ENCODE measurements at places on chromosomes 13 and 19. TPM values are rescaled to one million over a fixed set of nuclear protein-coding genes. Genes with fewer than 3 reads are reported as not detected.
A peak's percentile ranks its signal among the peaks of the same experiment; 100 is the strongest.

GRCh38 chr19:31118287-31118955 lies 230.8 kb downstream of the TSHZ3 start:
- no peak for DNase-seq

DNA sequence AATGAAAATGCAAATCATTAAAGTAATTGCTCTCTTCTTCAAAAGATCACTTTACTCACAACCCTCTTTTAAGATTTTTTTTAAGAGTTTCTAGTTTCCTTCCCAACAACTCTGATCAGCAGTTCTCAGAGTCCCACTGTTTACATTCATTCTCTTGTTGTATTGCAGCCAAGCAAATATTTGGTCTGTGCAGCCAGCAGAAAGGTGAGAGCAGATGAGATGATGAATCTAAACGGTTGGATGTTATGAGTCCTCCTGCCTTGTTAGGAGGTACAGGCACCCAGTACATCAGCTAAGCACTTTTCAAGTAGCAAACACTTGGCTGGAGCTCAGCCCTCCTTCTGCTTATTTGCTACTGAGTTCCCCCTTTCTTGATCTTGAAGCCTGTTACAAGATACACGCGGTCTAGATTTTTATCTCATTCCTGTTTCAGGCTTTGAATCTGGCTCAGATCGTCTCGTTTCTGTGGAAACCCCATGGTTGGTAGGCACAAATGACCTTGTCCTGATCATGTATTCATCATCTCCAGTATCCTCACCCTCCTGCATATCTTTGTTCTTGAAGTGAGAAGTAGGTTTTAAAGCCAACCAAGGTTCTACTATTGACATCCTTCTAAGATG lies 300.7 kb downstream of the DCT start:
- DNase-seq: no peak

C19orf33 gene
- 1,318 TPM for total RNA-seq

GRCh38 chr19:49297403-49297802 lies 27.6 kb downstream of the SLC6A16 start:
- no peak for DNase-seq

LILRB3 gene
- not detected for total RNA-seq

- DNase-seq: no peak
Measured at GRCh38 chr13:32323912-32324311, 8.6 kb downstream of the BRCA2 start.

- no peak for DNase-seq
Measured at GRCh38 chr19:50602935-50603334, 34.7 kb upstream of the LRRC4B start.

ZNF468 gene
- total RNA-seq: 30.4 TPM

VSIG10L gene
- total RNA-seq: 35.1 TPM

ZNF611 gene
- 3.3 TPM for total RNA-seq

GRCh38 chr19:2575734-2576481 lies 100.0 kb downstream of the GADD45B start:
- DNase-seq: no peak

CD79A gene
- total RNA-seq: 0.81 TPM

FFAR3 gene
- not detected for total RNA-seq

DNA sequence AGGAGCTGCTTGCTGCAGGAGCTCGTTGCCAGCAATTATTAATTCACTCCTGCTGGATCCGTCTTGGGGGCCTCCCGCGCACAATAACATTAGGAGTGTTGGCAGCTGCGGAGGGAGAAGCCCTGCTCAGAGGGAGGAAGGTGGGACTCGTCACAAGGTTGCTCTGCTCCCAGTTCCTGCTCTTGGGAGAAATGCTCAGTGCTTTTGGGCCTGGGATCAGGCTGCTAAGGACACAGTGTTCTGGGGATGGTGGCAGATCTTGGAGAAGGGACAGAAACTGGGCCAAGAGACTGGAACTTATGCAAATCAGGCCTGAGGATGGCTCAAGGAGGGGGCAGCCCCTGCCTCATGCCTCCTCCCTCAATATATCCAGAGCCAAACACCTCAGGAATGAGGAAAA lies 78.9 kb upstream of the OLFM4 start:
- no peak for DNase-seq

DNA sequence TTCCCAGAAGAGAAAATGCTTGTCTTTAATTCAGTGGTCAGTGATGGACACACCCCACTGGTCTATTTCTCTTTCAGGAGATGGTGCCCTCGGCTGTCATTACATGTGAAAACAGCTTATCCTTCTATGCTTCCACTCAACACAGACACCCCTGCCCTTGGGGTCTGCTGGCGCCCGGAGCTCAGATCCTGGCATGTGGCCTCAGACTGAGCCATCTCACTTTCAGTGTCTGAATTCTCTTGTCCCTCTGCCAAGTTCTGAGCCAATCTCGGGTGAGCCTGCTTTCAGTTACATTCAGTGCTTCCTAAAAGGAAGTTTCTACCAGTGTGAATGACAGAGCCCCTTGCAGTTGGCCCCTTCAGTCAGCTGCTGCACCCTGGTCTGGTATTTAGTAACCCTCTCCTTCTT lies 293.6 kb downstream of the DNAJC15 start:
- no peak for DNase-seq

ZNF599 gene
- 6.7 TPM for total RNA-seq

DNA sequence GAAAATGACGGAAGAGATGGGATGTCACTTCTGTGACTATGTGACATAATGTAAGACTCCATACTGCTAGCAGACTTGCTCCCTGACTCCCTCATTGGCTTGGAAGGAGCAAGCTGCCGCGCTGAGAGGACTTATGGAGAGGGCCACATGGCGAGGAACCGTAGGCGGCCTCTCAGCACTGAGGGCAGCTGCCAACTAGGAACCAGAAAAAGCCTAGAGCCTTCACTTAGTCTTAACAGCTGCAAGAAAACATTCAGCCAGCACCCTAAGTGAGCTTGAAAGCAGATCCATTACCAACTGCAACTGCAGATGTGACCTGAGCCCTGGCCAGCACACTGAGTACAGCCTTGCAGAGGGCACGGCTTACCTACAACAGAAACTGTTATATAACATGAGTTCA lies 33.9 kb downstream of the USP12 start:
- DNase-seq: no peak

AP2A1 gene
- 131 TPM for total RNA-seq

- peak; percentile 61 for DNase-seq
Measured at GRCh38 chr19:29260477-29261317, 47.7 kb upstream of the UQCRFS1 start.

- no peak for DNase-seq
Measured at GRCh38 chr13:110236831-110237261, 70.1 kb downstream of the COL4A1 start.

DNA sequence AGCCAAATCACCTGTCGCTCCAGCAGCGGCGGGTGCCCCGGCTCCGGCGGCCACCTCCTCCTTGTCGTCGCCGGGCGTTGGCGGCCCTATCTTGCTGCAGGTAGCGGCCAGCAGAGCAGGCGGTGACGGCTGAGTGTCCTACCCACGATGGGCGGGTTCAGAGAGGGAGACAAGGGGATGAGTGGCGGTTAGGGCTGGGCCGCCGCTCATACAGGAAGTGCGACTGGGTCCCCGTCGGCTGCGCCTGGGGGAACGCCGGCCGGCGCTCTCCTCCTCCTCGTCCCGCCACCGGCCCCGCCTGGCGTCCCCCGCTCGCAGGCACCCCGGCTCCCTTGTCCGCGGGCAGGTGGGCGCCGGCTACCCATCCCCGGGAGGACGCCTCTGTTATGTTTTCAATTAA lies 1692.0 kb downstream of the SLITRK5 start:
- no peak for DNase-seq

IZUMO2 gene
- total RNA-seq: not detected

DNA sequence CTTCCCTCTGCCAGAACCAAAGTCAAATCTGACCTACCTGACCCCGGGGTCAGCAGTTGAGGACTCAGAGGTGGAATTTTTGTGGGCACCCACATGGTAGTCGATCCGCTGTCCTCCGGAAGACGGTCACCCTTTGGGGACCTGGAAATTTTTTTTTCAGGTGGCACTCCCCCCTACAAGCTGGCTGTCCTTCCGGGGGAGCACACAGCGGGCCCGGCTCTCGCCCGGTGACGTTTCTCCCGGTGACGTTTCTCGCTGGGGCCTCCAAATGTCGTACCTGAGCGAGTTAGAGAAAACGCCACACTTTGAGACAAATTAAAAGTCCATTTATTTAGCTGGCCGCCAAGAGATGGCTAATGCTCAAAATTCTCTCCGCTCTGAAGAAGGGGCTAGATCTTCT lies 48.8 kb downstream of the ZFP14 start:
- DNase-seq: no peak

DIAPH3 gene
- 8.1 TPM for total RNA-seq

GRCh38 chr13:18943273-18943672 lies 238.4 kb downstream of the TUBA3C start:
- no peak for DNase-seq

DNA sequence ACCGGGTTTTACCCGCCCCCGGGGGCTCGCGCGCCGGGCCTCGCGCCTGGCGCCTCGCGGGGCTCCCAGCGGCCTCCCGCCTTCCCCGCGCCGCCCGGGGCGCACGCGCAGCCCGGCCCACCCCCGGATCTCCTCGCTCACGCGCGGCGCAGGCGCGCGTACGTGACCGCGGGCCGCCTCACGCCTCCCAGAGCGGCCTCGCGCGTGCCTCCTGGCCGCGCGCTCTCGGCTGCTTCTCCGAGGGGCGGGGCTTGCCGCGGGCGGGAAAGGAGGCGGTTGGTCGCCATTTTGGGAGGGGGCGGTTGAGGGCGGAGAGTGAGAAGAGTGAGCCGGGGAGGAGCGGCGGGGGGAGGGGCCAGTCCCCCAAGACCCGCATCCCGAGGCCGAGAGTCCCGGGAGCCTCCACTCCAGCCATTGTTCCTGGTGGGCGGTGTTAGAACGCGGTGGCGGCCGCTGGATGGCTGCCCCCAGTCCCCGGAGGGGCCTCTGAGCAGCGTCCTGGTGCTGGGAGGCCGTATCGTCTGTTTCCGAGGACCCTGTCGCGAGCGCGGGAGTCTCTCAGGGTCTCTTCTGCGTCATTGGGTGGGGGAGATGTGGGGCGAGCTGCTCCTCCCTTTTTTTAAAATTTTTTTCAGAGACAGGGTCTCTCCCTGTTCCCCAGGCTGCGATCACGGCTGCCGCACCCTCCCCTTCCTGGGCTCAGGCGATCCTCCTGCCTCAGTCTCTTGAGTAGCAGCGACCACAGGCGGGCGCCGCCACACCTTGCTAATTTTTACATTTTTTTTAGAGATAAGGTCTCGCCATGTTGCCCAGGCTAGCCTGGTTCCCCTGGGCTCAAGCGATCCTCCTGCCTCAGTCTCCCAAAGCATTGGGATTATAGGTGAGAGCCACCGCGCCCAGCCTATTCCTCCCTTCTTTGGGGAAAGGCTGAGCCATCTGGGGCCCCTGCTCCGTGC lies at the start of gene ZNF541:
TSS of gene ZNF541 (minus strand) at position 78 of the 956 bp plus-strand sequence. CDS start 17,292 bp downstream, outside the sequence.
- no peak for DNase-seq

FOSB gene
- 253 TPM for total RNA-seq

GRCh38 chr19:19053508-19054314 lies 10.1 kb upstream of the SLC25A42 start:
- DNase-seq: peak; percentile 39

CALR3 gene
- total RNA-seq: 0.20 TPM

F10 gene
- total RNA-seq: 0.05 TPM

- no peak for DNase-seq
Measured at GRCh38 chr13:25587326-25587980, 215.7 kb downstream of the ATP8A2 start.

SPIB gene
- not detected for total RNA-seq

DNA sequence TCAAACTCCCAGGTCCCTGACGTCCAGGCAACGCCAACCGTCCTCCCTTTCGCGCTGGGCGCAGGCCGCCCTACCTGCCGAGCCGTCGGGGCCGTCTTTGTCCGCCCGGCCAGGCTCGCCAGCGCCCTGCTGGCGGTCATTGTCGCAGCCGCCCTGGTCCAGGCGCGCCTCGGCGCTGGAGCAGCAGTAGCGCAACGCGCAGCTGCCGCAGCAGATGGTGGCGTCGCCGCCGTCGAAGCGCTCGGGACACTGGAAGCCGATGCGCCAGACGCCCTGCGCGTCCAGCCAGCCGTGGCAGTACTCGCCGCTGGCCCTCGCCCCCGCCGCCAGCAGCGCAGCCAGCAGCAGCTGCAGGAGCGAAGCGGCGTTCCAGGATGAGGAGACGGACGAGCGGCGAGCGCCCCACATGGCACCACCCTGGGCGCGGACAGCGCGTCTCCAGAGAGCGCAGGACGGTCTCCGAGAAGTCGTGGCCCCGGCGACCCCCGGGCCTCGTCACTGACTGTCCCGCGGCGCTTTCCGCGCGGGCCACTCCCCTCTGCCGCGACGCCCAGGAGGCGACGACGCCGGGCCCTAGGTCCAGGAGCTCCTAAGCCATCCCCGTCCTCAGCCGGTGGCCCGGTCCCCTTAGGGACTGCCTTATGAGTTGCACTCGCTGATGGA lies 1.1 kb downstream of the SHISA2 start:
- no peak for DNase-seq

- DNase-seq: no peak
Measured at GRCh38 chr13:53066411-53066810, 37.8 kb downstream of the OLFM4 start.

DNA sequence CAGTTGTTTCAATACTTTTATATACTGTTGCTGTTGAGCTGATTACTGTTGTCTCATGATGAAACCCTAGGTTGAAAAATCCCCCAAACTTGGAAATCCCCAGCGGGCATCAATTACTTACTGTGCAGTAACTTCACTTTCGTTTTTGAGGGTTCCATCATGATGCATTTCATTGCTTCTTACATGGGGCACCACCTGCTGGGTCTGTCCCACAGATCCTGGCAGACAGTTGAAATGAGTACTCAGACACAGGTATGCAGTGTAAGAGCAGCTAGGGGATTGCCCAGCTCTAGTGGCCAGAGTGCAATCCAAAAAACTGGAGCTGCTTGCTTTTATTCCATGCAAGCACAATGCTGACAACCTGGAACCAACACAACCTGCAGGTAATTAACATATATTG lies 132.5 kb upstream of the ZNF91 start:
- no peak for DNase-seq

DNA sequence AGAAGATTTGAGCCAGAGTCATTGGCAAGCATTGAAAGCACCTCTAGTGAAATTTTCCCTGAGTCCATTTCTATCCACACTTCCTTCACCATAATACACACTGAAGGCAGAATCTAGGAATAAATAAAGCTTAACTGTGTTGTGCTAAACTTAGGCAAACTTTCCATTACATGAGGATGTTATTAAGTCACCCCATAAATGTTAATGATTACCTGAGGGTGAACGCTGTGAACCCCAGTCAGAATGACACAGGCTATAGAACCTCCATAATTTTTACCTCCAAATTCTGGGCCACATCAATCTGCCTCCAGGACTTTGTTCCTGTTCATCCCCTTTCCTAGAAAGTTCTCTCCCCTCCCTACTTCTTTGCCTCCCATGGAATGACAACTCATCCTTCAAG lies 71.0 kb downstream of the RAP2A start:
- DNase-seq: peak; percentile 51

GRCh38 chr19:11435833-11436313 lies 438 bp downstream of the PRKCSH start:
- no peak for DNase-seq

- DNase-seq: no peak
Measured at GRCh38 chr13:113499936-113500335, 9.4 kb upstream of the DCUN1D2 start.

GET3 gene
- total RNA-seq: 105 TPM
